PC-9 (cell line): ENCODE measurements at places on chromosomes 16 and 17. TPM values are rescaled to one million over a fixed set of nuclear protein-coding genes. Genes with fewer than 3 reads are reported as not detected.

The SPEM3 gene
- total RNA-seq: not detected in 2 replicates

DNA sequence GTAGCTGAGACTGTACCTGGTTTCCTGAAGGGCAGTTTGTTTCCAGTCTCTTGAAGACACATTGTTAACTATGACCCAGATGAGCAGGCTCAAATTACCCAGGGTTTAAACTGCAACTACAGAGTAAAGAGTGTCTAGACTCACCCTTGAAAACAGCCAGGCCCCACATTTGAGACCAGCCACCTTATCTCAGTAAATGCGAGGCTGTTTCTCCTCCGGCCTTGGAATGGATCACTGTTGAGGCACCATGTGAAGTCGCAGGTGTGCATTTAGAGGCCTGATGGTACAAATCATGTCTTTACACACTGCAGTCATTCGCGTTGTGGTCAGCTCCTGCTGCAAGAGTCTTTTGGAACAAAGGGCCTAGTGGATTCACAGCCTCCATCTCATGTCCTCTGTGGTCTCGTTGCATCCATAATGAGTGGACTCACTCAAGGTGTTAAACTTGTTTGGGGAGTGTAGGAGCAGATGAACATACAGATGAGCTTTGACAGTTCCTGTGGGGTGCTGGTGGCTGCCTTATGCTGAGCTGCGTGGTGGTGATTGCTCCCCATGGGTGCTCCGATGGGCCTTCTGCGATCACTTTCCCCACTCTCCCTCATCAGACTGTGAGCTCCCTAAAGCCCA, 18.5 kb upstream of the N4BP1 start:
- no peaks in the 10 kb centered on the region for H3K27me3 ChIP-seq
- H3K4me1 ChIP-seq: no peaks in the 10 kb centered on the region
- H3K27ac ChIP-seq: no peak overlapping the region
- no peak overlapping the region for H3K4me3 ChIP-seq
- no peak for DNase-seq
- H3K36me3 ChIP-seq: no peaks in the 10 kb centered on the region

The HBA2 gene
- total RNA-seq: not detected in 2 replicates

- H3K27ac ChIP-seq: peak overlapping the region; percentile 50
- H3K27me3 ChIP-seq: no peaks in the 10 kb centered on the region
- no peak for DNase-seq
Measured at GRCh38 chr17:43457362-43457692, 26.4 kb upstream of the DHX8 start.

- H3K36me3 ChIP-seq: no peaks in the 10 kb centered on the region
- H3K27me3 ChIP-seq: no peaks in the 10 kb centered on the region
- H3K4me1 ChIP-seq: peaks cover 47% of the 10 kb centered on the region
- no peak overlapping the region for H3K4me3 ChIP-seq
- H3K27ac ChIP-seq: peak overlapping the region; percentile 74
- no peak for DNase-seq
Measured at GRCh38 chr17:29238133-29238850, 8.4 kb upstream of the CRYBA1 start.

DNA sequence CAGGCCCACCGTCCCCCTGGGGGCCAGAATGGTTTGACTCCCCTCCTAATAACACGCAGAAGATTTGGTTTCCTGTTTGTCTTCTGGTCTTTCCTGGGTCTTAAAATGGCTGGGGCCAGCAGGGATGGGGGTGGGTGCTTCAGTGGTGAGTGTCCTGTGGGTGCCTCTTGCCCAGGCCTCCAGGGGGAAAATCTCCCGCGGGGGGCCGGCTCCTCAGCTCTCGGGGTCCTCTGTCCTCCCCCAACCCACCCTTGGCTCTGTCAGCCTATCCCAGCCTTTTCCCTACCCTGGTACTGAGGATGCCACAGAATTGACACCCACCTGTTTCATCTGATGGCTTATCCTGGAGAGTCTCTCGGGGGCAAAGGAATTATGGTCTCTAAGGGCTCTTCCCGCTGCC, 23.8 kb upstream of the SDR42E2 start:
- no peak overlapping the region for H3K27ac ChIP-seq
- H3K4me3 ChIP-seq: no peak overlapping the region

The PRSS8 gene
- total RNA-seq: 147 and 154 TPM in 2 replicates

DNA sequence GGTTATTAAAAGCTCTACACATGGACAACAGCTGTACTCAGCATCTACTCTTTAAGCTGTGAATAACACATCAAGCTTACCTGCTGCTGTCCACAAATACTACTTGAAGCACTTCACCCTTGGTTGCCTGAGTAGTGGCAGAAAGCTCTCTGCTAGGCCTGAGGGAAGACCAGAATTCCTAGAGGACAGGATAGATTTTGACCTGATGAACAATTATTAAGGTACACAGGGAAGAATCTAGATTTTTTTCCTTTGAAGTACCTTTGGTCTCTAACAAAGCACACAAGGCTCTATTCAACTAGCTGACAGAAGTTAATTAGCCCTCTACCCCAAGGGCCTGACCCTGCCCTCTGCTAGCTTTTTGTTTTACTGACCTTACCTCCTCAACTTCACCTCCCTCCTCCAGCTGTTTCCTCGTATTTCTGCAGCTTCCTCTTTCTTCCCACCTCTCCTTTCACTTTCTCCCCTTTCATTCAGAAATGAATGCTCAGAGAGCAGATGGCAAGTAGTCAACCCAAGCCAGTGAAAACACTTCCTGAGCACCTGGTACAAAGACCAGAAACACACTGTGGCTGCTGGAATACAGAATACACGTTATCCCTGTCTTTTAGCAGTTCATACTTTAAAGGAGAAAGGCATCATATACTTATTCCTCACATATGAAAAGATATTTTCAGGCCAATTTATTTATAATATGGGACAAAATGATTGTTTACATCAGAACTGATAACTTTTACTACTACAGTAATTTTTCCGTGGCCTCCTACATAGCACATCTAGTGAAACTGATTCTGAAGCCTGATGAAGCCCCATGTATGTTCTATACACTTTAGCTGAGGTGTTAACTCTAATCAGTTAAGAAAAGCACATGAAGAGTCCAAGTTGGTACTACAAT, 5.7 kb upstream of the VEZF1 start:
- H3K4me1 ChIP-seq: no peaks in the 10 kb centered on the region
- H3K27ac ChIP-seq: no peak overlapping the region
- H3K27me3 ChIP-seq: no peaks in the 10 kb centered on the region
- H3K4me3 ChIP-seq: no peak overlapping the region
- peaks cover 3% of the 10 kb centered on the region; the same call in 1 of the 2 replicates for H3K36me3 ChIP-seq

GRCh38 chr16:74501484-74502478, 80.5 kb upstream of the CLEC18B start:
- no peak overlapping the region for H3K27ac ChIP-seq
- no peaks in the 10 kb centered on the region for H3K4me1 ChIP-seq
- 0 out of 2 replicates have a peak, but pooled peaks cover 3% of the 10 kb centered on the region for H3K36me3 ChIP-seq
- no peak for DNase-seq

DNA sequence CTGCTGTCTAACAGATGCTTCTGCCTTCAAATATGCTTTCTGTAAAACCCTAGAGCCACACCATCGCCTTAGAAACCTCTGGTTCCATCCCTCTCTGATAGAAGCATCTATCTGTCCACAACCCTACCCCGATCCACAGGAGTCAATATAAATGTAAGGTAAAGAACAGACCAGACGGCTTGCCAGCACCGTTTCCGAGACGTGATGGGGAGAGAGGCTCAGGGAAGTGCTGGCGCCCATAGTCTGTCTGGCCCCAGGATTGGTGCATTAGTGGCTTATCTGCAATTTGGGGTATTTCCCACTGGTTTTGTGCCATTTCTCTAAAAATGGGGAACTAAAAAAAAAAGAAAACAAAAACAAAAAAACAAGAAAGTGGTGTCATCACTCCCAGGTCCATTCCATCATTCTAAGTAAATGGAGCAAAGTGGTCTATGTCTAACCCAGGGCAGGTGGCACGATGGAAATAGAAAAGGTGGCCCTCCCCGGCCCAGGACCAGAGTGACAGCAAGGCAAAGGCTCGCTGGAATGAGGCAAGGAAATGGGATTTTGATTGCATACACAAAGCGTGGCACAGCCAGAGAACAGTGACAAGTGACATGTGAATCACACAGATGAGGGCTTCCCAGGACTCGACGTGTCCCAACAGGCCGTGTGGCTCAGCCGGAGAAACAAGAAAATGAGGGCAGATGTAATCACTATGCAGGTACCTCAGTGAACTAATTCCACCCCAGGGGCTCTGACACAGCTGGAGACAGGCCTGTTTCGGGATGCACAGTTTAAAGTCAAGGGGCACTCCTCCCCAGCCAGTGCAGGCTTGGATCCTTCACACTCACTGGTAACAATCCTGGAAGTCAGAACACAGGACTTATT, 125.6 kb downstream of the GAS7 start:
- no peak overlapping the region for H3K27ac ChIP-seq
- H3K4me1 ChIP-seq: no peaks in the 10 kb centered on the region
- no peak overlapping the region for H3K4me3 ChIP-seq
- no peak for DNase-seq

GRCh38 chr17:19650826-19651225, 2.3 kb downstream of the ALDH3A2 start:
- no peaks in the 10 kb centered on the region for H3K27me3 ChIP-seq
- DNase-seq: no peak
- H3K4me1 ChIP-seq: peaks cover 46% of the 10 kb centered on the region
- H3K36me3 ChIP-seq: peaks cover 40% of the 10 kb centered on the region
- peak overlapping the region; percentile 92 for H3K4me3 ChIP-seq

GRCh38 chr16:84570739-84571403, 47.0 kb downstream of the COTL1 start:
- no peak overlapping the region for H3K4me3 ChIP-seq
- no peaks in the 10 kb centered on the region for H3K4me1 ChIP-seq
- no peaks in the 10 kb centered on the region for H3K27me3 ChIP-seq

- no peak overlapping the region for H3K27ac ChIP-seq
- no peak overlapping the region for H3K4me3 ChIP-seq
Measured at GRCh38 chr17:83190601-83191387, 111.4 kb downstream of the METRNL start.

GRCh38 chr16:8194794-8195193, 395.5 kb downstream of the TMEM114 start:
- no peaks in the 10 kb centered on the region for H3K36me3 ChIP-seq
- DNase-seq: peak; percentile 15
- H3K27ac ChIP-seq: no peak overlapping the region

- H3K27ac ChIP-seq: peak overlapping the region; percentile 75
- peaks cover 22% of the 10 kb centered on the region for H3K4me1 ChIP-seq
- H3K4me3 ChIP-seq: peak overlapping the region; percentile 51; the same call in 1 of the 2 replicates
Measured at GRCh38 chr17:38415250-38416194, 12.7 kb upstream of the ARHGAP23 start.

The SEC14L5 gene
- 1.1 and 1.8 TPM in 2 replicates for total RNA-seq

DNA sequence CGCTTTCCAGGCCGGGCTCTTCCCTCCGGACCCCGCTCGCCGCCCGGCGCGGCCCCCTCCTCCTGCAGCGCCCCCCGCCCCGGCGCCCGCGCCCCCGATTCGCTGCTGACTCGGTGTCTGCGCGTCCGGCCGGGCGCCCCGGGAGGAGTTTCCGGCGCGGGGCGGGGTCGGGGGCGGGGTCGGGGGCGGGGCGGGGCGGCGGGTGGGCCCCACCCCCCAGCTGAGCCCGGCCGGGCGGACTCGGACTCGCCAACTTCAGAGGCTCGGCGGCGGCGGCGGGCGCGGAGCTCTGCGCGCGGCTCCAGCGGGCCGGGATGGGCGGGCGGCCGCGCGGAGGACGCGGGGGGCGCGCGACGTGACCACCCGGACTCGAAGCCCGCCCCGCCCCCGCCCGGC, at the start of gene METRNL:
TSS of gene METRNL (plus strand) at position 258 of the 396 bp plus-strand sequence. CDS start 207 bp downstream, outside the sequence.
- DNase-seq: peak; percentile 74
- H3K27ac ChIP-seq: no peak within 1 kb of the TSS
- H3K36me3 ChIP-seq: no peaks in the 10 kb centered on the region
- H3K4me3 ChIP-seq: peak within 1 kb of the TSS; percentile 56; the same call in 1 of the 2 replicates
- peaks cover 32% of the 10 kb centered on the region for H3K4me1 ChIP-seq

The TBX2 gene
- 0.44 and 0.60 TPM in 2 replicates for total RNA-seq

GRCh38 chr17:60102632-60103096, 23.9 kb upstream of the HEATR6 start:
- no peaks in the 10 kb centered on the region for H3K36me3 ChIP-seq
- peak; percentile 40 for DNase-seq
- no peaks in the 10 kb centered on the region for H3K4me1 ChIP-seq
- H3K27ac ChIP-seq: no peak overlapping the region

- DNase-seq: no peak
- no peaks in the 10 kb centered on the region; the same call in 1 of the 2 replicates for H3K27me3 ChIP-seq
- no peak overlapping the region for H3K4me3 ChIP-seq
- no peaks in the 10 kb centered on the region for H3K36me3 ChIP-seq
Measured at GRCh38 chr17:65163990-65164495, 26.9 kb downstream of the RGS9 start.

- H3K36me3 ChIP-seq: no peaks in the 10 kb centered on the region
- no peak overlapping the region for H3K27ac ChIP-seq
- DNase-seq: peak; percentile 5
- H3K4me1 ChIP-seq: no peaks in the 10 kb centered on the region
- H3K27me3 ChIP-seq: peaks cover 49% of the 10 kb centered on the region
- no peak overlapping the region for H3K4me3 ChIP-seq
Measured at GRCh38 chr17:34542700-34543336, 36.6 kb upstream of the TMEM132E start.

The PLXDC1 gene
- 2.5 and 2.9 TPM in 2 replicates for total RNA-seq

GRCh38 chr16:60299241-60299776, 1565.2 kb upstream of the GOT2 start:
- DNase-seq: no peak
- H3K4me1 ChIP-seq: no peaks in the 10 kb centered on the region
- H3K36me3 ChIP-seq: no peaks in the 10 kb centered on the region
- H3K4me3 ChIP-seq: no peak overlapping the region

The CBLN1 gene
- total RNA-seq: not detected in 2 replicates

The ABCA8 gene
- not detected in 2 replicates for total RNA-seq

GRCh38 chr17:73697872-73698271, 53.6 kb upstream of the SDK2 start:
- H3K4me3 ChIP-seq: no peak overlapping the region
- no peak for DNase-seq
- no peak overlapping the region for H3K27ac ChIP-seq
- peaks cover 57% of the 10 kb centered on the region for H3K27me3 ChIP-seq
- H3K36me3 ChIP-seq: no peaks in the 10 kb centered on the region

DNA sequence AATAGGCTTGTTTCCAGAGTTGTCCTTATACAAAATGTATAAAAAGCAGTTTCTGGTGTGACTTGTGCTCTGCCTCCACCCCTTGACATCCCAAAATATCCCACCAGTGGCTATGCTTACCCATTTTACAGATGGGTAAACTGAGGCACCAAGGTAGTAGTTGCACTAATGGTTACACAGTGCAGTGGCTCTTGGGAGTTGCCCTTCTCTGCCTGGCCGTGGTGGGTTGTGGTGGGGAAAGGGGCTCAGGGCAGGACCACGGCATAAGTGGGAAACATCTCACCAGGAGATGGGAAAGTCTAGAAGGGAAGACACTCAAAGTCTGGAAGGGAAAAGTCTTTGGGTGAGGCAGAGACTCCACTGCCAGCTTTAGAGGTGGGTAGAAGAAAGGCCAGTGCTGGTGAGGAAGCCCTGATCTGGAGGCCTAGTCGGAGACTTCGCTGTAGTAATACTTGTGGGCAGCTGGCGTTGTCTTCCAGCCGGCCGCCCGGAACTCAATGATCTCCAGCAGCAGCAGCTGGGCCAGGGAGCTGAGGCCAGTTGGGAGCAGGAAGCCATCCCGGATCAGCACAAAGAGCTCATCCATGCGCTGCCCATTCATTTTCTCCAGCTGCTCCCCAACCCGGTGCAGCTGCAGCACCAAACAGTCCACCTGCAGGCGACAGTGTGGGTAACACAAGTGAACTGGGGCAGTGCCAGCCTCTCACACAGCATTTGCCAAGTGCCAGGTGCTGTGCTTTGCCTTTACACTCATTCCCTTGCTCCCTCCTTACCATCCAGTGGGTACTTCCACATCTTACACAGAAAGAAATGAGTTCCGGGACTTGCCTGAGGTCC, 4.5 kb downstream of the MIF4GD start:
- DNase-seq: no peak
- H3K4me3 ChIP-seq: no peak overlapping the region
- H3K27ac ChIP-seq: no peak overlapping the region

- H3K4me1 ChIP-seq: peaks cover 33% of the 10 kb centered on the region
- no peaks in the 10 kb centered on the region for H3K27me3 ChIP-seq
- no peak for DNase-seq
- H3K27ac ChIP-seq: no peak overlapping the region
- no peak overlapping the region for H3K4me3 ChIP-seq
Measured at GRCh38 chr16:57962046-57962445, 8.9 kb downstream of the CNGB1 start.
